ENCODE measurements at places on chromosomes 3 and 15. TPM values are rescaled to one million over a fixed set of nuclear protein-coding genes. Genes with fewer than 3 reads are reported as not detected.
A peak's percentile ranks its signal among the peaks of the same experiment; 100 is the strongest.

PRSS50 gene
- 0.81 TPM for total RNA-seq

SCG3 gene
- total RNA-seq = 1.1 TPM

EPHB1 gene
- 16.4 TPM for total RNA-seq

MTFMT gene
- total RNA-seq = 34.2 TPM

GUCA1C gene
- not detected for total RNA-seq

CYFIP1 gene
- 78.8 TPM for total RNA-seq

GLDN gene
- total RNA-seq = 5.5 TPM

NAA80 gene
- total RNA-seq = 3.6 TPM

CATSPER2 gene
- total RNA-seq = 6.9 TPM

KNSTRN gene
- total RNA-seq = 13.8 TPM

CCRL2 gene
- total RNA-seq = not detected

CPNE9 gene
- total RNA-seq = not detected

CPA3 gene
- total RNA-seq = 15.7 TPM

CD96 gene
- total RNA-seq = 0.54 TPM

DNA sequence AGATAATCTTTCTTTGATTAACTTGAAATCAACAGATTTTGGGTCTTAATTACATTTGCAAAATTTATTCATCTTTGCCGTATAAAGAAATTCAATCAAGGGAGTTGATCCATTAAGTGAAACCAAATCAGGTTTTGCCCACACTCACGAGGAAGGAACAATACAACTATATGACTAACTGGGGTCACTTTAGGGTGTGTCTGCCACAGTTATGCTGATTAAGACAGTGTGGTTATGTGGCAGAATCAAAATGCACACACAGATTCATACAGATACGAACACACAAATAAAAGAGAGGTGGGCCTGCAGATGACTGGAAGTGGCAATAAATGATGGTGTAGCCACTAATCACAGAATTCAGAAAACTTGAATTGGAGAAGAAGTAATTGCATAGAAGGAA lies 543.5 kb downstream of the GABRG3 start:
- no peak for DNase-seq

- DNase-seq = no peak
Measured at GRCh38 chr3:71046791-71047190, 536.7 kb downstream of the FOXP1 start.

GRCh38 chr15:89820666-89821611 lies 6.3 kb upstream of the ANPEP start:
- no peak for DNase-seq

GRCh38 chr3:23646184-23646920 lies 159.4 kb upstream of the UBE2E1 start:
- no peak for DNase-seq

- DNase-seq = no peak
Measured at GRCh38 chr15:48976444-48977088, 12.8 kb upstream of the SHC4 start.

DNA sequence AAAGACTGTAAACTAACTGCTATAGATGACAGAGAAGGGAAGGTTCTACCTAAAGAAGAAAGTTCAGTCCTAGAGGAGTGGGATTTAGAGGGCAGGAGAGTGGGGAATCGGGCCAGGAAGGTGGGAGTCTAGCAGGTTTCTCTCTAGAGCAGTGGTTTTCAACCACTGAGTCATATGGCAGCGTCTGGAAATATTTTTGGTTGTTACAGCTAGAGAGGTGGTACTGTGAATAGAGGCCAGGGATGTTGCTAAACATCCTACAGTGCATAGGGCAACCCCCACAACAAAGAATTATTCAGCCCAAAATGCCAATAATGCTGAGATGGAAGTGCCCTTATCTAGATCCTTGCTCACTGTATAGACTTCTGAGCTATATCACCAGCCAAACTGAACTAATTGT lies 28.7 kb downstream of the ATP1B3 start:
- no peak for DNase-seq

DNA sequence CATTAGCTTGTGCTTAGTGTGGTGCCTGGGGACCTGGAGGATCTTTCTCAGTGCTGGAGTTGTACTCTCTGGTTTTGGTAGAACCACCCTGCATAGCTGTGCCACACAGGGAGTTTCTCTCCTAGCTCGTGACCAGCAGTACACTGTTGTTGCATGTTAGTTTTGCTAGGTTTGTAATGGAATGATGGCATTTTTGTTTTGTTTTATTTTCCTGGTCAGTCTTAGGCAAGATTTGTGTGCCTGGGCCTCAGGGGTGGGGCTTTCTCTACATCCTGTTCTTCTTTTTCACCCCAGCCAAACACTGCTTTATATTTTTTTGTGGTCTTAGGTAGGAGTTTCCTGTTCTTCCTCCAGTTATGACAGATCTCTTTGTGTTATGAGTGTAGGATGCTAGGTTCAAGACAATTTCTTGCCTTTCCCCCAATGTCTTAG lies 534.5 kb upstream of the KCNMB2 start:
- no peak for DNase-seq

GRCh38 chr3:187022403-187023029 lies 92.2 kb downstream of the ST6GAL1 start:
- no peak for DNase-seq

GRCh38 chr3:65967451-65967850 lies 71.3 kb downstream of the MAGI1 start:
- DNase-seq = no peak

- no peak for DNase-seq
Measured at GRCh38 chr3:154422694-154423093, 7.3 kb downstream of the GPR149 start.

DNA sequence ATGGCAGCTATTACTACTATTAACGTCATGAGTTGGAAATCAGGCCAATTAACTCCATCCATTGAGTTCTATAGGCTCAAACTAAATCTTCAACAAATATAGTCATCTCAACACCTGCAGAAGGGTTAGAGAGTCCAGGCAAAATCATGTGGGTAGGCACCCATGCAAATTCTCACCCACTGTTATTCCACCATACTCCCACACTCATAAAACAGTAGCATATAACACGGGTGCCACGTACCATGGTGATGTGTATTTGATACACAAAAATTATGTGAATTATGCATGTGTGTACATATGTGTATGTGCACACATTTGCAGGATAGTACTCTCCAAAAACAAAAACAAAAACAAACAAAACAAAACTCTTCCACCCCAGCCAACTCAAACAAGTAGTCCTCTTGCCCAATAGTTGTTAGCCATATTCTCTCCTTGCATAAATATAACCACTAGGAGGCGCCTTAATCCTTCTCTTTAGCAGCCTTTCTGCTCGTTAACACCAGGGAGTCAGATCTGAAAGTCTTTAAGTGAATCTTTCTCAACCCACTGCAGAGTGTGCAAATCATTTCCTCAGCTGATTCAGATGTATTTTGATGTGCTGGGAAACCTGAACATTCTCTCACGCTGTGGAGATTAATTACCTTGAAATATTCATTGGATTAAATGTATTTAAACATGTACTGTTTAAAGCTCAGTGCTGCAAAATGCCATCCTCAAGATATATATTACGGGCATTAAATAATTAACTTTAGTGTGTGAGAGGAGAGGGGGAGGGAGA lies 38.0 kb upstream of the COPB2 start:
- no peak for DNase-seq

DNA sequence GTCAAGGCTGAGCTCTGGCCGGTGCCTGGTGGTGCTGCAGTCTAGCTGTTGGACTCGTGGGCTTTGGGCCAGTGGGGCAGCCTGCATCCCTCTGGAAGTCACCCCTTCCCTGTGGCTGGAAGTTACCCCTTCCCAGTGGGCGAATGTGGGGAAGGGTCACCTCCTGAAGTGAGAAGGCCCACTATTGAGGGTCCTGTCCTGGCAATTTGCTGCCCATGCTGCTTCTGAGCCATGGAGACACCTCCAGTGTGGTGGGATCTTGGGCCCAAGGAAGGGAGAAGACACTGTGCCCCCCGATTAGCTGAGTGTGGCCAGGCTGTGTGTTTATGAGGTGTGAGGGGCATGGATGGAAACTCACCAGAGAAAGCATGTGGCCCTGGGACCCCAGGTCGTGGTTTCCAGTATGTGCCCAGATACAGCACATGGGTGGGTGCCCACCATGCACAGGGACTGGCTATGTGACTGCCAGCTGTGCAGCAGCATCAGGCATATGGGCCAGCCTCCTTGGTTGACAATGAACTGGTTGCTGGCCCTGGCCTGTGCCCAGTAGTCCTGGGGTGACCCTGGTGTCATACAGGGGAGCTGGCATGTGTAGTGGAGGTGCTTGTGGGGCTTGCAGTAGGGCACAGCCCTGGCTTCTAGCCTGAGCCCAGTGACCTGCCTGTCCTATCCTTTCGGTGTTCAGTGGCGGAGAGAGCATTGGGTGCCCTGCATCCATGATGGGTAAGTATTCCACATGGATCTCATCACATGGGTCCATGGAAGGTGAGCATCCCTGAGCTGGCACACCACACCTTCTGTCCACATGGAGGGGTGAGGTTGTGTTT lies 221.2 kb downstream of the SNRPN start:
- no peak for DNase-seq

DNA sequence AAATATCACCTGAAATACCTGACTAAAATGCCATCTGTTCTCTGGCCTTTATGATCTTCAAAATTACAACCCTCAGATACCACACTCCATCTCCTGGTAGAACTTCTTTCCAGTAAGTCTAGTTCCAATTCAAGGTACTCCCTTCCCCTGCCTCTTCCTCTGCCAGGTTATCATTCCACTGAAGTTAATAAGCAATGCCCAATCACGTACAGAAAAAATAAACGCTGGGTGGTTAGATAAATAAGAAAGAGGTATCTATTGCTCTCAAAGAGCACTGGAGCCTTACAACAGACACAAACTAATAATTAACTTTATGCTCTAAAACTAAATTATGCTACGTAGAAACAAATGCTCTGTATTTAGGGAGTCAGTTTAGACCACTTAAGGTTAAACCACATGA lies 112.5 kb downstream of the MYO9A start:
- DNase-seq = no peak

GRCh38 chr3:130692455-130692854 lies 54.2 kb downstream of the PIK3R4 start:
- DNase-seq = no peak

GRCh38 chr3:123361071-123361470 lies 87.8 kb downstream of the ADCY5 start:
- DNase-seq = peak; percentile 28

DNA sequence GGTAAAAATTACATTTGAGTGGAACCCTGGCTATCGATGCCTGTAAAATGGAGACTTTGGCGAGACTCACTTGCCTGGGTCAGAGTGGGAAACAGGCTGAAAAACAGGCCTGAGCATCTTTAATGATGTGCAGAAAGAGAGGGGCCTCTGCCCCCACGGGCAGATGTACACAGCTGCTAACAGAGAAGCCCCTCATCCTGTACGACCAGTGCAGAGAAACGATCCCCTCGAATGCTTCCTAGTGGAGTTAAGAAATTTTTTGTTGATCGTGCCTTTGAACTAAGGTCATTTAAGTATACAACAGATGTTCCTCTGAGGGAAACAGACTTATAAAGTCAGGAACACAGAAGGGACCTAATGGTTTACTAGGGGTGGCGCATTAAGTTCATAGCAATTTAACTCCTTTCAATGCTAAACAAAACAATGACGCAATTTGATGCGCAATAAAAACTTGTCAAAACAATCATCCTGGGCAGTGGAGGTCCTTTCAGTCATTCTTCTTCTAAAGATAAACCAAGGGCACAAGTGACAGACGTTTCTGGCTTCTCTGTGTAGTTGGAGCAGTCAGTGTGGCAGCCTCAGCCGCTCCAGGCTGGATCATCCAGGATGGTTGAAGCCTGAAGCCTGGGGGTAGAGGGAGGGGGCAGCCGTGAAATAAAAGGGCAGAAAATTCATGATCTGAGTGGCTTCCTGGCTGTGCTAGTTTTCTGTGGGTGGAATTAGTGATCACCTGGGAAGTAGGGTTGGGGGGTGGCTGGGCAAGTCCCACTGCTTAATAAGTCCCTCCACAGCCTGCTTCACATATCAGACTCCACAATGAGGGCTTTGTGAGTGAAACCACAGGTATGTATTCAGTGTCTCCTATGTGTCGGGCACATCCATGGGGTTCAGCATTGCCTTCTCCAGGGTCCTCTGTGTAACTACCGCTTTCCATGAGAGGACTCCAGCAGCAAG lies 50.8 kb upstream of the MRPS22 start:
- DNase-seq = no peak

- DNase-seq = no peak
Measured at GRCh38 chr15:64349375-64349774, 6.6 kb downstream of the CSNK1G1 start.

DNA sequence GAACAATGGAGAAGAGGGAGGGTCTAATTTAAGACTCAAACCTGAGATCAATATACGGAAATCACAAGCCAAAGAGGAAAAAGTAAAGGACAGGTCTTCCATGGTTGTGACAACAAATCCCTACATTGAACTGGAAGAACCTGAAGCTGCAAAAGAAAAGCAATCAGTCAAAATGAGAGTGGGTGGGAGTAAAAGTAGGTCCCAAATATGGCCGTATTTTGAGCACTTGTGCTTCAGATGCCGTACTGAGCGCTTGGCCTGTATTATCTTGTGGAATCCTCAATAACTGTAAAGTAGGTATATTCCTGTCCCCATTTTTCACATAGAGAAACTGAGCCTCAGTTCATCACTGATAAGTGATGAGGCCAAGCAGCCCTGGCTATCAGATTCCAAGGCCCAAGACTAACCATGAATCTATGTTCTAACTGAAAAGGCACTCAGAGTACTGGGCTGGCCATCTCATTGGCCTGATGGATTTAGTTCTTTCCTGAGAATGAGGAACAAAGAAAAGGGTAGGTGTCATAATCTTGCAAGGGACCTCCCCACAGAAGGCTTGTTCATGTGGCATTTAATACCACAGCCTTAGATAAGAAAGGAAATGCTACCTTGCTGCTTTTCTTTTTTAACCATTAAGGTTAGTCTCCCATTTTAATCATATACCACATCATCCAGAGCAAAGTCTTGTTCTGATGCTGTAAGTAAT lies 52.5 kb downstream of the LRRN1 start:
- no peak for DNase-seq

DNA sequence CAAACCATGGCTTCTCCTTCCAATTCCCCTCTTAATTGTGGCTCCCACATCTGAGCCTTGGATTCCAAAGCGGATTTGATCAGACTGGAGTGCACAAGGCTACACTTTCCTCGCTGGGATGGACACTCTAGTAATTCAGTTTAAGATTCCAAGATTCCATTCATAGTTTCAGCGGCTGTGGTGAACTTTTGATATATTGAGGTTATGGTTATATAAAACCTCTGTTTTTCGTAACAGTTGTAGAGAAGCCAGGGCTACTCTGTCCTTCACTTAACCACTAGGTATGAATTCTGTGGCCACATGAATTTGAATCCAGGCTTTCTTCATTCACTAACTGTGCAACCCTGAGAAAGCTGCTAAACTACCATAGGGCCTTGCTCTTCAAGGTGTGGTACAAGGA lies 67.9 kb upstream of the KY start:
- no peak for DNase-seq

- no peak for DNase-seq
Measured at GRCh38 chr3:142243134-142243533, 17.7 kb upstream of the GK5 start.

DNA sequence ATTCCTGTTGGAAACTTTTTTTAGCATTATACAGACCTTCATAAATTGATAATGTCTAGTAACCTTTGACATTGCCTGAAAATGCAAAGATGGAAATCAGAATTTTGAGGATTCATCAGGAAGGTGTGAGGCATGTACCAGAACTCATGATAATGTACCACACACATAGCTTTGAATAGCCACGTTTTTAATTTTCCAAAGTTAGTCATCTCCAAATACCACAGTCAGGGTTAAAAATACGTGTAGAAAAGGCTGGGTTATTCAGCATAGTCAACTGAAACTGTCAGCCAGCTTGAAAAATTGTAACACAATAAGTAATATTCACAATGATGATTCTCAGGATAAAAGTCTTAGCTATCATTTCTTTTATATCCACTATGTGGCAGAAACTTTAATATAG lies 102.0 kb upstream of the THRB start:
- DNase-seq = no peak

Data from sigmoid colon (tissue), 7 donors.